Effector CD8-positive, alpha-beta T cell (primary cell): ENCODE measurements at places on chromosomes 12 and 14.

GRCh38 chr12:131093604-131093955 is 139.9 kb downstream of the ADGRD1 start:
- no peak for DNase-seq

DNA sequence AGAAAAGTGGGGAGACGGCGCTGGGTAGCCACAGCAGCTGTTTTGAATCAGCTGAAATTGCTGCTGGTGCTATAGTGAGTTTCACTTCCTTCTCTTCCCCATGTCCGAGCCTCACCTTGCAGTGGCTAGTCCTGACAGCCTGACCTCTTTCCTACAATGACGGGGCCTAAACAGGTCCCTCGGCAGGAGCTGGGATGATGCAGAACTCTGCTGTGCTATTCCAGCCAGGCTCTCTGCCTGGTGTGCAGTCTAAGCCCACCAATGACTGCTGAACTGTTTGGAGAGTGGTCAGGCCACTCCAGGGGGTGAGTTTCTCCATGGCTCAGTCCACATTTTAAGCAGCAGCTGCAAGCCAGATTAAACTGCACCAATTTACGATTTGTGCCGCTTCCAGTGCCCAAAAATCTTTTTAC is 207.3 kb downstream of the TTC7B start:
- no peak for DNase-seq

GRCh38 chr12:64890873-64891468 is 66.5 kb downstream of the TBC1D30 start:
- no peak for DNase-seq

- DNase-seq = no peak
Observed at GRCh38 chr12:20099395-20100183, 268.7 kb upstream of the PDE3A start.

- DNase-seq = no peak
Observed at GRCh38 chr12:132578118-132578517, 32.3 kb downstream of the LRCOL1 start.

DNA sequence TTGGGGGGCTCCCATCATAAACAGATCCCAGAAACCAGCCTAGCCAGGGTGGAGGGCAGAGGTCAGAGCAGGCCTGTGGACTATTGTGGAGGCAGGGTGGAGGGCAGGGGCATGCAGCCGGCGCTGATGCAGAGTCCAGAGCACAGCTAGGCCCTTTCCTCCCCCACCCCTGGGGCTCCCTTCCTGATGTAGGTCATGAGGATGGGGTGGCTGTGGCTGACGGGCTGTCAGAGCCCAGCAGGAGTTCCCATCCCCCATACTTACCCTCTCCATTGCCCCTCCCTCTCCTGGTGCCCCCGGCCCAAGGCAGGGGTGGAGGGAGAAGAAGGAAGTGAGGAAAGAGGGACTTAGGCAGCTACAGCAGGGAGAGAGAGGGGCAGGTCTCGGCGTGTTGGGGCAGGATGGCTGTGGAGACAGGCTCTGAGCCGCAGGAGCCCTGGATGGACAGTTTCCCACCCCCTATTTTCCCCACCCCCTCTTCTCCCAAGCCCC is 5.7 kb upstream of the ZNF385A start:
- no peak for DNase-seq

DNA sequence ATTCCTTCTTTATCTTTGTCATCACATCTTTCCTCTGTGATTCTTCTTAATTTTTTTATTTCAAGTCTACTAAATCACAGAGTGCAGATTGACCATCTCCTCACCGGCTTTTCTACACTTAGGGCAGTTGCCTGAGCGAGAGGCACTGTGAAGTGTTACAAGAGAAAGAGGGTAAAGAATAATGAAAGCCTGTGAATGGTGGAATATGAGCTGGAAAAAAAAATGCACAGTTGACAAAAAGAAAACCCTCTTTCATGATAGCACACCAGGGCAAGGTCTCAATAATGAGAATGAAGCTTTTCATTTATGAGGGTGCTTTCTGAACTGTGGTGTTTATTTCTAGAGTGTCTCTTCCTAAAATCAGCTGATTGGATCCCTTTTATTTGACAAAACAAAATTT is 106.2 kb upstream of the PDE3A start:
- no peak for DNase-seq

- no peak for DNase-seq
Observed at GRCh38 chr12:123094349-123095077, 56.4 kb downstream of the PITPNM2 start.

DNA sequence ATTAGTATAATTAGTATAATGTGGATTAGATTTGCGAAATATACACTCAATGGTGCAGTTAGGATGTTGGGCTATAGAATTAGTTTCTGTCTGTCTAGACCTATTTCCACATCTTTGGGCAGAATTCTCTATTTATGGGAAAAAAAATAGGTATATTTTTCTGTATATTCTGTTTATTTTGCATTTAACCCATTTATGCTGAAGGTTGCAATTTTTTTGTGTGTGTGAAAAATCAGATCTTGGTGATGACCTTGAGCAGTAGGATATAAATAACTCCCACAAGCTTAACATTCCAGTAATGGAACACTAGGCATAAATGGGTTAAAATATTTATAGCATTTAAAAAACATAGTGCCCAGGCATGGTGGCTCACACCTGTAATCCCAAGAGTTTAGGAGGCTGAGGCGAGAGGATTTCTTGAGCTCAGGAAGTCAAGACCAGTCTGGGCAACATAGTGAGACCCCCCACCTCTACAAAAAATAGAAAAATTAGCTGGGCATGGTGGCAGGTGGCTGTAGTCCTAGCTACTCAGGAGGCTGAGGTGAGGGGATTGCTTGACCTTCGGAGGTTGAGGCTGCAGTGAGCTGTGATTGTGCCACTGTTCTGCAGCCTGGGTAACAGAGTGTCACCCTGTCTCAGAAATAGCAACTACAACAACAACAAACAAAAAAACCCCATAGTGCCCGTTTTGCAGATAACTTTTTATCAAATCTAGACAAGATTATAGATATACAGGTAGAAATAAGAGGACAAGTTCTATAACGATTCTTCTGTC is 9.3 kb downstream of the BRMS1L start:
- no peak for DNase-seq

- no peak for DNase-seq
Observed at GRCh38 chr14:38559711-38560110, 303.8 kb upstream of the CLEC14A start.

DNA sequence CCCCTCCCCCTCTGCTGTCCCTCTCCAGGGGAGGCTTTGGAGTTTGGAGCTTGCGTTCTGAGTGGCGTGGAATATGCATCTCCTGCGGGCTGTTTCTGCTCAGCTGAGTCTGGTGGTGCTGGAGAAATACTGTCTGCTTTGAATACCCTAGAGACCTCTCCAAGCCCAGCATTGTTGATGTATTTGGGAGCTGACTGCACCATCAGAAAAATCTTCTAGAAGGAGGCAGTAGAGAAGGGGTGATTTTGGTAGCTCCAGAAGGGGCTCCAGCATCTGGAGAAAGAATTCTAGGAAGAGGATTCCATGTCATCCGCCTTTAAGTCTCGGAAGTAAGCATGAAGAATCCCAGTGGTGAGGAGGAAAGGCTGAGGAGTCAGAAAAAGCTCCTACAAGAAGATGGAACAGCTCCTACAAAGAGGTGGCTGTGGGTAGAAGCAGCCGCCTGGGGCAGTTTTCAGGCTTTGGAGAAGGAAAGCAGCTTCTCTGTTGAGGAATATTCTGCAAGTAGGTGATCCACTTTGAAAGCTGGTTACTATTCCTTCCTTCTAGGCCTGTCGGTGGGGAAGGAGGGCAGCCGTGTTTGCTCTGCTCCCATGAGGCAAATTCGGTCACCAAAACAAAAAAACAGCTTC is 9.7 kb downstream of the MLXIP start:
- DNase-seq = no peak

GRCh38 chr12:81084811-81085350 is 7.0 kb downstream of the ACSS3 start:
- DNase-seq = no peak

DNA sequence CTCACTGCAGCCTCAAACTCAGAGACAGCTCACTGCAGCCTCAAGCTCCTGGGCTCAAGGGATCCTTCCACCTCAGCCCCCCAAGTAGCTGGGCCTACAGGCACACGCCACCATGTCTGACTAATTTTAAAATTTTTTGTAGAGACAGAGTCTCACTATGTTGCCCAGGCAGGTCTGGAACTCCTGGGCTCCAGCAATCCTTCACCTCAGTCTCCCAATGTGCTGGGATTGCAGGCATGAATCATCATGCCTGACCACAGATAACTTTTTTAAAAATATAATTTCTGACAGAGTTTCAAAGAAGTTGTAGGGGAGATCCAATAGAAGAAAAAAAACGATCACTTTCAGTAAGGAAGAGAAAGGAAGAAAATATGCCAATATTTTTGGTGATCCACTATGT is 189.7 kb upstream of the CDKN3 start:
- DNase-seq = no peak

- DNase-seq = no peak
Observed at GRCh38 chr12:71190822-71191221, 33.0 kb upstream of the TSPAN8 start.

DNA sequence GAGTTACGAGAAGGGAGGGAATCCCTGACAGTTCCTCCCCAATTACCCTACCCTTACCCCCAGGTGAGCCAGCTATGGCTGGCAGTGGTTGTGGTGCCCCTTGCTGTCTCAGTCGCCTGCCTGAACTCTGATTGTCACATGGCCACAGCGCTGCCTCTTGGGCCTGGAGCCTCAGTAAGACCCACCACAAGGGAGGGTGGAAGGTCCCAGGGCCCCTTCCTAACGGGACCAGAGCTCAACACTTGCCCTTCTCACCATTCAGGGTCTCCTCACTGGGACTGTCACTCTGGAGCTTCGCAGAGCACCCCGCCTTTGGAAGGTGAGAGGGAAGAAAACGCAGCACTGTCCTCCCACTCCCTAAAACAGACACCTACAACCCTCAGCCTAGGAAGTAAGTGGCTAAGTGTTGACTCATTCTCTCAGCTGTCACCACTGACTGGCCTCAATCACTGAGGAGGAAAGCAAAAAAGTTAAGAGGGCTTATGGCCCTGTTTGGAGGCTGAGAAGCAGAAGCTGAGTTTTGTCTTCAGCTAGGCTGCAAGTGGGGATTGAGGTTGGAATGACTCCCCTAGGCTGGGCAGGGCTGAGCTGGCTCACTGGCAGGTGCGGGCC is 1.0 kb downstream of the TMEM253 start:
- DNase-seq = no peak

DNA sequence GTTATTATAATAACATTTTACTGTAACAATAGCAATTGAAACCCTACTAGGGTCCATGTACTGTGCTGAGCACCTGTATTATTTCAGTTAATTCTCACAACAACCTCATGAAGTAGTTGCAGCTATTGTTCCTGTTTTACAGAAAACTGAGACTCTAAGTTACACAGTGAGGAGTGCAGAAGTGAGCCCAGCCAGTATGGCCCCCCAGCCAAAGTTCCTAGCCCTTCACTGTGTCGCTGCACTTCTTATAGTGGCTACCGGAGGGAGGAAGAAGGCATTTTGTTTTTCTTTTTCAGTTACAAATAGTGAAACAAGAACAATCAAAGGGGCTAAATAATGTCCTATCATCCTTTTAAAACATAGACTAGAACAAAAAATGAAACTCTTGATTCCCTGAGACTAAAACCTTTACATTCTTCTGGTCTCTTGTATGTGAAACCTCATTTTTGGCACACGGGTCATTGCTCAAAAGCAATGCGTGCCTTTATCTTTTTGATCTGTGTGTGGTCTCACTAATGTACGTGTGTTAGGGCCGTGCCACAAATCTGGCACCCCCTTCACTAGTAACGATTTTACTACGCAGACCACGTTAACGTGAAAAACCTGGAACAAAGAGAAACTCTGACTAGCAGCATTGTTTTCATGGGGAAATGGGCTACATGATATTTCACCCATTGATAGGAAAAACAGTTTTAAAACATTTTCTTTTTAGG is 88.7 kb downstream of the LLPH start:
- no peak for DNase-seq

DNA sequence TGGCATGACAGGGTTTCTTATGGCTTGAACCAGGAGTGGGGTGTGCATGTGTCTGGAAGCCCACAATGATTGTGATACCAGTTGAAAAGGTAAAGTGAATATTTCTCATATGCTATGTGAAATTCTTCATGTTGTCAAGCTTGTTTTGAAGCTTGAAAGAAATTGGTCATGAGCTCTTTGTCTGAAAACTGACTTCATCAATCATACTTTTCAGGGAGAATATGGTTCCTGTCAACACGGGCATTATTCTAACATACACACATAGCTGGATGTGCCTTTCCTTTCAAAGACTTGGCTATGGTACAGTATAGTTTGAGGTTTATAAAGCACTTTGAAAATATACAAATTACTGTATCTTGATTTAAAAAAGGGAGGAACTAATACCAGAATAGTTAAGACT is 158.8 kb downstream of the KCNH5 start:
- no peak for DNase-seq

GRCh38 chr12:8081251-8081920 is 688 bp upstream of the NECAP1 start:
- DNase-seq = no peak

GRCh38 chr12:112904571-112904970 is 2.2 kb upstream of the OAS1 start:
- DNase-seq = no peak

GRCh38 chr14:24013654-24014514 is 25.2 kb downstream of the DHRS4L2 start:
- DNase-seq = peak; percentile 4

DNA sequence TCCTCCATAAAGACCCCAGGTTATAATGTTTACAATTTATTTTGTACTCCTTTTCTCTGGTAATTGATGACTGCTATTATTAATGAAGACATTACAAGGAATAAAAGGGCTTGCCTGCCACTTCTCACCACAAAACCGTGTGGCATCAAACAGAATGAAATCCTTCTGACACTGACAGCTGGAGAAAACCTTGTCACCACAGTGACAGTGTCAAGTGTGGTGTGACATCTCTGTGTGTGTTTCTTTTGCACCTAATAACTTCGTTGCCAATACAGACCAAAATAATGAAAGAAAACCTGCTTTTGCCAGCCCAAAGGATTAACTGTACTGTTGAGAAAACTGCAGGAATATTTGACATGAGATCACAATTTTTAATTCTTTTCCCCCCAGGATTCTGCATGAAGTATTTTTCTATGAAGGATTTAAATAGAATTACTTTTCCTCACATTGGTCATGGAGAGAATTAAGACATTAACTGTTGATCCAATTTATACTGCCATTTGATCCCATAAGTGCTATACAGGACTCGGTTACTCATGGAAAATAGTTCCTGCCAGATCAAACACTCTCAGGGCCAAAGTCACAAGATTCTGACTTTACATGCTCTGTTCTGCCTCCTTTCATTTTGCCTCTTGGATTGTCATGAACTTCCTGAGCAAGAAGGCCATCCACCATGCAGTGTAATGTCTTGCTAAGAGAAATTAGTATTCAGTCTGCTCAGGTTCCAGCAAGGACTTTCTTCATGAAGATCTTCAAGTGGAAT is 60.4 kb upstream of the IFNG-AS1 start:
- no peak for DNase-seq

GRCh38 chr14:71525663-71526221 is 406.5 kb upstream of the RGS6 start:
- DNase-seq = no peak

GRCh38 chr14:30957813-30958370 is 67.6 kb upstream of the AP4S1 start:
- DNase-seq = no peak

GRCh38 chr12:69024413-69024812 is 91.4 kb upstream of the CPM start:
- DNase-seq = no peak
